Right forelimb (tissue), 1 donor: ENCODE measurements at places on chromosomes 4 and X.

DNA sequence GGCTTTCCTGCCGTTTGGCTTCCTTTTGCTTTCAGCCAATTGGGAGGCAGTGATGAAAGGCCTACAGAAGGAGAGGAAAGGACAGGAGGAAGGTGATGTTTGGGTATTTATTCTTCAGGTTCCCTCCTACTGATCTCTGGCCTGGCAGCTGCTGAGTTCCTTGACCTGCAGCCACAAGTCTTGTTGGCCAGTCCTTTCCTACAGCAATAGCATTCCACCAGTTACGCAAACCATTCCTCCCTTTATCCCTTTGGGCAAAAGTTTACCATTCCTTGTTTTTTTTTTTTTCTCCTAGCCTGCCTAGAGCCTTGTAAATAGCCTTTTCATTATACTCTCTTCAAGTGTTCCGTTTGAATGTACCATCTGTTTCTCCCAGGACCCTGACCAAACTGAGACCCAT, 198.1 kb upstream of the FTHL17 start:
- DNase-seq, result no peak

- DNase-seq, result no peak
These were observed 68.0 kb upstream of the TLR2 start for GRCh38 chr4:153616006-153616555.

GRCh38 chr4:114599903-114600552, 1.4 kb downstream of the UGT8 start:
- no peak for DNase-seq

DNA sequence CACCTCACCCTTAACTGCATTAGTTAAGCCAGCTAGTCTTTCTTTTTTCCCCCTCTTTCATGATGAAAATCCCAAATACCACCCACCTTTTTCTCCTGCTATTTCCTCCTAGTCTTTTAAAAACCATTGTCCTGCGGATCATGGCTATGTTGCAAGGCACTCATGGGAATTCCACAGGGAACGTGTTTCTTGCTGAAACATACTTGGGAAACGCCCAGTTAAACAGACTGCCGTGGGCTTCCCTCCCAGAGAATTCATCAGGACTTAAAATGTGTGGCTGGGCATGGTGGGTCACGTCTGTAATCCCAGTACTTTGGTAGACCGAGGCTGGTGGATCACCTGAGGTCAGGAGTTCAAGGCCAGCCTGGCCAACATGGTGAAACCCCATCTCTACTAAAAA, 32.2 kb downstream of the XG start:
- DNase-seq, result no peak

GRCh38 chrX:455199-455598, 68.5 kb upstream of the PPP2R3B start:
- DNase-seq, result no peak

GRCh38 chr4:188037003-188037713, 41.6 kb downstream of the ZFP42 start:
- no peak for DNase-seq

- no peak for DNase-seq
These were observed 190.6 kb downstream of the PPP3CA start for GRCh38 chr4:101156619-101157310.

DNA sequence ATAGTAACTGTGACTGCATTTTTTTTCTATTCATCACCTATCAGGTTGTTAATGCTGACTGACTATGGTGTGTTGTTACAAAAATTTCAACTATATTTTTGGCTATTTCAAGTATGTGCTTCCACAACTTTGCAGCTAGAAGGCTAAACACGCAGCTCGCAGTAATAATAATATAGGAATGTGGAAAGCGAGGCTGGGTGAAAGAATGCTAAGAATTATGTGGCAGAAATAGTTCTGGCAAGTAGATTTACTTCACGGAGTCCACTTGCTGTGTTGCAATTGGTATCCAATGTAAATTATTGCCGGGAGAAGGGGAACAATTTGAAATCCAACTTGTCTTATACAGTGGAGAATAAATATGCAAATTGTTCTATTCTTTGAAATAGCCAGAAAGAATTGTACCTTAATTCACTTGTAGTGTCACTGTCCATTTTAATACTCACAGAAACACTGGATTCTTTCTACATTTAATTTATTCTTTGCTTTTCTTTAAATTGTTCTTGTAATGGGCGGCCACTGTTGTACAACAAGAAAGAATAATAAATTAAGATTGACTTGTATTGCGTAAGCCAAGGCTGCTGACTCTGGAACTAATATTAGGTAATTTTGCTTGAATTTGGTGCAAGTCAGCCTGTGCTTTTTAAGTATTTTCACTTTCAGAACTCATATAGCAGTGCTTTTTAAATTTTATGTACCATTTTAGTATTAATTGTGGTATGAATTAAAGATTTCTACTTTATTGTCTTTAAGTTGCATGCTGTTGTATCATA, 154.9 kb downstream of the FRMPD4 start:
- DNase-seq, result no peak

DNA sequence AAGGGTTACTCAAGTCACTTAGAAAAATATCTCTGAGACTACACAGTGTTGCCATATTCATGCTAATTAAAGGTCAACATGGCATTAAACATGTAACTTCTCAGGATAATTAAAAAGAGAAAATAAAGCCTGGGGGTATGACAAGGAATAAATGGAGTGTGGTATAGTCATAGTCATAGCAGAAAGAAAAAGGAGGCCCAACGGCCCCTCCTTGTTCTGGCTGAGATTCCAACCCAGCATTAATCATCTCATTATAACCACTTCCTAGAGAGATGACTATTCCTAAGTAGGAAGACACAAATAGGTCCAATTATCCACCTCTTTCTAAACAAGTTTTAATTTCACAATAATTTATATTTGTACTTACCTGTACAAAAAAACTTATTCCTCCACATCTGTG, 778.4 kb upstream of the AADAT start:
- DNase-seq, result no peak

GRCh38 chrX:6885909-6886308, 261.6 kb upstream of the STS start:
- no peak for DNase-seq

GRCh38 chr4:76364763-76365162, 56.2 kb downstream of the CCDC158 start:
- DNase-seq, result no peak

- DNase-seq, result no peak
These were observed 54.3 kb upstream of the MAGEB2 start for GRCh38 chrX:30161043-30161442.

GRCh38 chr4:61918987-61919386, 718.9 kb downstream of the ADGRL3 start:
- DNase-seq, result no peak

- DNase-seq, result no peak
These were observed 40.3 kb upstream of the GALNT7 start for GRCh38 chr4:173128199-173128890.

DNA sequence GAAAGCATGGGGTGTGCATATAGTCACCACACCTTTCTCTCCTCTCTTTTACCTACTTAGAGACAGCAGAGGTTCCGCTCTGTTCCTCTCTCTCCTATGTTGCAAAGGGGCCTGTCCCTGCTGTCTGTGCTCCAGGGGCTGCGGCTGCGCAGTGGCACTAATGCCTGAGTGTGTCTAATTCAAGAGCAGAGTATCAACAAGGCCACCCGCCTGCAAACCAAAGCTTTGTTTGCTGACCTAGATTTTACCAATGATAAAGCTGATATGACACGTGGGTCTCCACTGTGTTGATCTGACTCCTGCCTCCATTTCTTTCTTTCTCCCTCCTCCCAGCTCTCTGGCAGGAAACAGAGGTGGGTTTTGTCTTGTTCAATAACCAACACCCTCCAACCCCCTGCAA, 74.9 kb downstream of the NSG1 start:
- DNase-seq, result no peak

- no peak for DNase-seq
These were observed 31.8 kb downstream of the NSD2 start for GRCh38 chr4:1903035-1903434.

- no peak for DNase-seq
These were observed 110.4 kb downstream of the SLIT2 start for GRCh38 chr4:20362148-20362547.

GRCh38 chr4:7101692-7102515, 34.0 kb upstream of the GRPEL1 start:
- no peak for DNase-seq

- DNase-seq, result peak; percentile 87
These were observed 441 bp downstream of the SLC9B2 start for GRCh38 chr4:103075894-103076746.

DNA sequence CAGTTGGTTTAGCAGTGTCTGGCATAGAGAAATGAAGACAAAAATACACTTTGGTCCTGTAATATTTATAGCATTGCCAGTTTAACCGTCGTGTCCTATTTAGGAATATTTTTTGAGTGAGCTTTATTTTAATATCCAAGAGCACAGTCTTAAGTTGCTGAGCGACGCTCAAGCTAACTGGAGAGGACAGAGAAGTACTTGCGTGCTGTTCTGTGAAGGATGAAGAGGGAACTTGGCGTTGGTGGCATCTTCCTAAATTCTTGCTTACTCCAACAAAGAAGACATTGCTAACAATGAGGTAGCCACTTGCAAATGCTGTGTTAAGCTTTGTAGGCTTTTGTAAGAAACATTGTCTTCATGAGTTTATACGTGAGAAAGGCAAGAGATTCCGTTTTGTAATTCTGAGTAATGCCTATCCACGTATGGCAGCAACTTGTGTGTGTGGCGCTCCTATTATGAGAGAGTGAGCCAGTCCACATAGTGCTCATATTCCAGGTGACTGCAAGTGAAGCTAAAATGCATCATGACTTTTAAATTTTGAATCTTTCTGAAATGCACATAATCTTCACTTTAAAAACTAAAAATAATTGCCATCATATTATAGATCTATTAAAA, 50.6 kb downstream of the SYNPO2 start:
- DNase-seq, result no peak

- no peak for DNase-seq
These were observed 103.5 kb downstream of the FIP1L1 start for GRCh38 chr4:53480909-53481308.

- peak; percentile 42 for DNase-seq
These were observed 21.0 kb downstream of the S100G start for GRCh38 chrX:16671005-16671404.

DNA sequence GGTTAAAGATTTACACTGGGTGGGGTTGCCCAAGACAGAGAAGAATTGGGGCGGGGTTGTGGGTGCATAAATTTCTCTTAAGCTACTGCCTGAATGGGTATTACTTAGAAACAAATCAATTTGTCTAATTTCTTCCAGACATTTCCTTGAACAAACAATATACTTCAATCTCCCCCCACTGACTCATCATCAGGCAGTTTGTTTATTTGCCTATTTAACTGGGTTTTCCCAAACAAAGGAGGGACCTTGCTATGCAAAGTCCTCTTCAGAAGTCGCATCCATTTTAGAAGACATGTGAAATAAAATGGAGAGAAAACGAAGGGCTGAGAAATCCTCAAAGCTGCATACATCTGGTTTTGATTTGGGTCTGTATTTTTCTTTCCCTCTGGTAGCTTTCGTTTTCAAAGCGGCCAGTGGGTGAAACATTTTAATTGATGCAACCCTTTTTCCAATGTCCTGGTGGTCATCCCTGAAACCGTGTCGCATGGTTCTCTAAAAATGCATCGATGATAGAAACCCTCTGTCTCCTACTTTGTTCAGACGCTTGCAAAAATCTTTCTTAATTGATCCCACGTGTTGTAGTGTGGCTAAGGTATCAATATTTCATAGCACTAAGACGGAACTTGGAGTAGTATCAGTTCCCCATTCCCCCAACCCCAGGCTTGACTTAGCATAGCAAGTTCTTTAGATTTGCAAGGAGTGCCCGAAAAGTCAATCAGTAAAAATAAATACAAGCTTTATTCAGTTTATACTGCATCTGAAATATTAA, 115.1 kb upstream of the MXRA5 start:
- DNase-seq, result no peak

- DNase-seq, result no peak
These were observed 140.8 kb upstream of the PGRMC2 start for GRCh38 chr4:128428397-128428796.

- DNase-seq, result no peak
These were observed 40.6 kb upstream of the IL21 start for GRCh38 chr4:122661176-122662160.

GRCh38 chr4:107863416-107863815, 38.7 kb downstream of the SGMS2 start:
- no peak for DNase-seq

DNA sequence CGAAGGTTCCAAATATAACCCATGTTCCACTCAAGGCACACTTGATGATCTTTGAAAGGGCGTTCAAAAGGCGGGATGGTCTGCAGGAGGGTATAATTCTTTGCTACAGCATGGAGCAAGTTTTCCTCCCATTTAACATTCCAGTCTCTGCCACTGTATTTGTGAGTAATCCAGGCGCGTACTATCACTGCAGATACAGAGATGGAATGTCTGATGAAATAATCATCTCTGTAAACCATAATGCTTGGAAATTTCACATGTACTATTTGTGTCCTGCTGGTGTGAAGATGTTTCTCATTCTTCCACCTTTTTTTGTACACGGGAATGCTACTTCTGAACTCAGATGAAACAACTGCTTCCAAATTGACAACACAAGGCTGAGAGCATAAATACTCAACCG, 15.5 kb downstream of the SEL1L3 start:
- no peak for DNase-seq

DNA sequence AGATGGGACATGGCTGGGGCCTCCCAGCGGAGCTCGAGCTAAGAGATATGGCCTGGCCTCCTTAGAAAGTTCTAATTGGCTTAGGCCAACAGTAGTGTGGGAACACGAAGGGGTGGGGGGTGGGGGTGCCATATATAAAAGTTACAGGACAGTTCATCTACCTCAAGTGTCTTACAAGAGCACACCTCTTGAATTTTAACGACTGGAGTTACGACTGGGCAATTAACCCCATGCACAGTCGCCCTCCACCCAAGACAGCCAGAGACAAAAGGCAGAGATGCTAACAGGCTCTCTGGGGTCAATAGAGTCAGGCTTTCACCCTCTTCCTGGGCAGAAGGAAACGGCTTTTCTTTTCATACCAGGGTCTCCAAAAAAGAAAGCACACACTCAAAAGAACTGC, 302.2 kb downstream of the BCOR start:
- no peak for DNase-seq

DNA sequence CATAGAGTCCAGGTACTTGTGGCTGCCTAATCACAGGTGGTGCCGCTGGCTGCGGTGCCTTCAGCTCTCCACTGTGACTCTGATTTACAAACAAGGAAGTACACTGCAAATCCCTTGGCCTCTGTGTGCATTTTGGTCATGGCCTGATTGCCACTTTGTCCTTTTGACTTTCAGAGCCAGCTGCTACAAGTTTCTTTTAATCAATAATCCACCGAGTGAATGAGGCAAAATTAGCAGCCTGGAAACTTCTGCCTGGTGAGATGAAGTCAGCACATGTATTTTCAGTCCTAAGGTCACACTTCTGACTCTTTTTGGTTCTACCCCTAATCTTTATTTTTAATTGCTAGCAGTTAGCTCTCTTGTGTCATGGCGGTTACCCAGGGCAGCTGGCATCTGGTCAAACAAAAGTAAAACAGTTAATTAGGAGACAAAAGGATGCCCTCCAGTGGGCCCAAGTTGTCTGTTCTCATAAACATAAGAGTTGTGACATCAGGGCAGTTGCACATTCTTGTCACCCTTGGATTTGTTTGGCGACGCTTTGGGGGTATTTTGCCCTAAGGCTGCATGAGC, 62.3 kb upstream of the LNX1 start:
- DNase-seq, result no peak
